ENCODE measurements at places on chromosomes 1 and 21.
A peak's percentile ranks its signal among the peaks of the same experiment; 100 is the strongest.

DNA sequence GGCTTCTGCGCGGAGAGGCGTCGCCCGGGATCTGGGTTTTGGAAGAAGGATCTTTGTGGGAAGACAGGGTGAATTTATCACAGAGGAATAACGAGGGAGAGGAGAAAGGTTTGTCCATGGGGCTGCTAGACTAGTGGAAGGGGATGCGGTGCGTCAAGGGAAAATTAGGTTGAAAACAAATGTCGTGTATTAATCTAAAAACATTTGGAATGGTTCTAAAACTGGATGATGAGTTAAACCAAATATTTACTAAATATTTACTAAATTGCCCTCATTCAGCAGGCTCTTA lies 647 bp downstream of the RO60 start:
- no peak for DNase-seq

DNA sequence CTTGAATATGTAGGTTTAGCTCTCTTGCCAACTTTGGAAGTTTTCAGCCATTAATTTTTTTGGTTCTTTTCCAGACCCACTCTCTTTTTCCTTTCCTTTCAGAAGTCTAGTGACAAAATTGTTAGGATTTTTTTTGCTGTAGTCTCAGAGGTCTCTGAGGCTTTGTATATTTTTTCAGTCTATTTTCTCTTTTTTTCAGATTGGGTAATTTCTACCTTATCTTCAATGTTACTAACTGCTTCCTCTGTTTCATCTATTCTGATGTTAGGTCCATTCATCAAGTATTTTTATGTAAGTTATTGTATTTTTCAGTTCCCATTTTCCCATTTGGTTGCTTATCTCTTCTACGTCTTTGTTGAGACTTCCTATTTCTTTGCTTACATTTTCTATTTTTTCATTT lies 15.7 kb downstream of the RGS2 start:
- DNase-seq, result no peak

- DNase-seq, result no peak
These were observed 7.3 kb upstream of the DISC1 start for GRCh38 chr1:231619257-231619634.

- no peak for DNase-seq
These were observed 150.0 kb downstream of the PPP1R12B start for GRCh38 chr1:202498542-202498941.

- no peak for DNase-seq
These were observed 40.7 kb upstream of the GPR37L1 start for GRCh38 chr1:202081992-202082391.

GRCh38 chr1:243421784-243422183 lies 165.9 kb downstream of the SDCCAG8 start:
- peak; percentile 91 for DNase-seq

- peak; percentile 46 for DNase-seq
These were observed 69.9 kb upstream of the ADAMTS5 start for GRCh38 chr21:27036736-27037301.

- DNase-seq, result no peak
These were observed 24.0 kb upstream of the CLIC6 start for GRCh38 chr21:34644825-34645224.

DNA sequence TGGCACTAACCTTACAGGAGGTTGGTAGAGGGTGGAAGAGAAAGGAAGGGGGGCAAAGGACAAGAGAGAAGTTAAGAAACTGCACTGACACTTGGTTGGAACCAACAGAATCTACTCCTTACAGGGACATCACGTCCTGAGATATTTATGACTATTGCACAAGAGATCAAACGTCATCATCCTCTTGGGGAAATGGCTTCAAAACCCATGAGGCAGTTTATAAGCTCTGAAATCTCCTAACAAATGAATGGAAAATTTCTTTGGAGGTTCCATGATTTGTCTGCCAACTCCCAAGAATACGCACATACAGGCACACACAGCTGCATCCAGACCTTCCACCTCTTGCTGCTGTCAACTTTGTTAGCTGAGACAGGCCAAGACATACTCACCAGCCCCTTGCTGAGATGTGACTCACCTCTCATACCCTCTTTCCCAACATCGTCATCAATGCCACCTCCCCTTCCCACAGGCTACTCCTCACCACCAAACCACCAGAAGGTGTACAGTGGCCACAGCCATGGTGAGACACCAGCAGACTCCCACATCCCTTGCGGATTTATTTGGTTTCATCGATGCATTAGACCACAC lies 135.5 kb downstream of the SETD4 start:
- no peak for DNase-seq

- no peak for DNase-seq
These were observed 64.5 kb downstream of the LRRC40 start for GRCh38 chr1:70140894-70141293.

- DNase-seq, result no peak
These were observed 55.0 kb downstream of the HUNK start for GRCh38 chr21:31927689-31928353.

GRCh38 chr1:53918343-53918742 lies 24.4 kb downstream of the DIO1 start:
- no peak for DNase-seq

- peak; percentile 67 for DNase-seq
These were observed 80.5 kb upstream of the VAMP3 start for GRCh38 chr1:7690496-7691182.

DNA sequence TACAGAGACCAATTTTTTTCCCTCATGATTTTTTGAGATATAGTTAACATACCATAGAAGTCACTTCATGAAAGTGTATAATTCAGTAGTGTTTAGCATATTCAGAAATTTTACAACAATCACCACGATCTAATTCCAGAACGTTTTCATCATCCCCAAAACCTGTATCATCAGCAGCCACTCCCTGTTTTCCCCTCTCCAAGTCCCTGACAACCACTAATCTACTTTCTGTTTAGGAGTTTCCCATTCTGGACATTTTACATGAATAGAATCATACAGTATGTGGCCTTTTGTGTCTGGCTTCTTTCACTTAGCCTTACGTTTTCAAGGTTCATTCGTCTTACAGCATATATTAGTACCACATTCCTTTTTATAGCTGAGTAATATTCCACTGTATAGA lies 204.2 kb upstream of the PLD5 start:
- DNase-seq, result no peak

DNA sequence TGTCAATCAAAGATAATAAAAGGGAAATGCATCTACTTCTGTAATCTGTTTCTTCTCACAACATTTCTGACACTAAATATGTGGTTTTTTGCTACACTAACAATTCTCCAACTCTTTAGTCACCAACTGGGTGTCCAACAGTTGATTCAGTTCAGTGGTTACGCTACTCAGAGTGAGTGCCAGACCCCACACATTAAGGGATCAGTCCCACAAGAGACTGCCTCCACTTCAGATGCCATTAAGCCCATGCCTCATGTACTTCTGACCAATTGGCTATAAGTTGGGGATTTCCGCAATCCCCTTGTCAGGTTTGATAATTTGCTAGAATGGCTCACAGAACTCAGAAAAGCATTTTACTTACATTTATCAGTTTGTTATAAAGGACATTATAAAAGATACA lies 28.4 kb downstream of the RNF2 start:
- no peak for DNase-seq

DNA sequence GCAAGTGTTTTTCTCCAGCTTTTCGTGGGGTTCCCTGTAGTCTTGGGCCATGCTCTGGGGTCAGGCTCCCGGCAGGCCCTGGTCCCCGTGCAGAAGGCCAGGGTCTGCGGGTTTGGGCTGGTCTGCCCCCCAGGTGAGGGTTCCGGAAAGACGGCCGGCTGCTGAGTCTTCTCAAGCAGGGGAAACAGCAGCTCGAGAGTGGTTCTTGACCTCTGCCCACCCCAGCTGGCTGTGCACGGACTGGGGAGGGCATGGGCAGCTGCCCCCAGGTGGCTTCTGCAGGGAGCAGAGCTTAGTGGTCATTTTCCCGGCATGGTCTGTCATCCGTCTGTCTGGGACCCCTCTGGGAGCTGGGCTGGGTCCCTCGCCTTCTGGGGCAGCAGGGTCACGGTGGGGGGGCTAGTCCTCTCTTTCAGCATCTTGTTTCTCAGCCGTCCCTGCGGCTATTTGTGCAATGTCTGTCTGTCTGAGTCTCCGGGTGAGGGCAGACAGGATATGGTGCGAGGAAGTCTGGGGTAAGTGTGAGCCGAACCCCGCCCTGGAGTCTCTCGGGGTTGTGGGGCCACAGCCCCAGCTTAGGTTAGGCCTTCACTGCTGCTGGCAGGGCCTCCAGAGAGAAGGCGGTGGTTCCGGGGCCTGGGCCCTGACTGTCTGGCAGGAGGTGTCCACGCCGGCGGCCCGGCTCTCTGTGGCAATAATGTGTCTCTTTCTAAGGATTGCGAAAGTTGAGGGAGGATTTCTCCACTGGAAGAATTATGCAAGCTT lies 6.1 kb downstream of the SKI start:
- no peak for DNase-seq

DNA sequence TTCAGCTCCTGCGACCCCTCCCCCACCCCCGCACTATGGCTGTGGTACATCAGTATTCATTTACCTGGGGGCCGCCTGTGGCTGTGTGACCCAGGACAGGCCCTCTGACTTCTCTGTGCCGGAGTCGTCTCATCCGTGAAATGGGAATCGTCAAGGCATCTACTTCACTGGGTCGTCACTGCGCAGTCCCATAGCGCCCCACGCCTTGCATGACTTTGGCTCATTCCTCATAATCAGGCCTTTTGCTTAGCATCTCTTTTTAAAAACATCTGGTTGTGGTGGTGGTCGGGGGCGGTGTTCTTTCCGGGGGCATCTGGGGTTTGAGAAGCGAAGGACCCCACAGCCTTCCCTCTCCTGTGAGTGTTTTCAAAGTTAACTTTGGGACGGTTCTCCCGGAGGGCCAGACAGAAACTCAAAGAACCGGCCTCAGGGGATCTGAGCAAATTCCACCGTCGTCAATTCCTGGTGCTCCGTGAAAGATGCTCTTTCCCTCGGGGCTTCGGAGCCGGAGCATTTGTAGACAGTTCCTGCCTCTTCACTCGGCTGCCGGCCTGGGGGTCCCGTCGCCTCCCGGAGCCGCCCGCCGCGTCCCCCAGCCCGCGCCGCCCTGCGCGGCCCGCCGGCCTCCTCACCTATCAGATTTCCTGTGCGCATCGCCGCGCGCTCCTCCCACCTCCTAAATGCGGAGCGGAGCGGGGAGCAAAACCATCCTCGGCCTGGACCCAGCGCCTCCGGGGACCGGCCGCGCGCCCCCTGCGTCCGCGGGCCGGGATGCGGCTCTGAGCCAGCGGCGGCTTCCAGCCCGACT lies at the start of gene B3GALT5:
B3GALT5 (plus strand) TSS at position 708 of the 808 bp plus-strand sequence. CDS start 47,620 bp downstream, outside the sequence.
- no peak for DNase-seq

- DNase-seq, result no peak
These were observed 172.9 kb downstream of the SDCCAG8 start for GRCh38 chr1:243428617-243429342.

DNA sequence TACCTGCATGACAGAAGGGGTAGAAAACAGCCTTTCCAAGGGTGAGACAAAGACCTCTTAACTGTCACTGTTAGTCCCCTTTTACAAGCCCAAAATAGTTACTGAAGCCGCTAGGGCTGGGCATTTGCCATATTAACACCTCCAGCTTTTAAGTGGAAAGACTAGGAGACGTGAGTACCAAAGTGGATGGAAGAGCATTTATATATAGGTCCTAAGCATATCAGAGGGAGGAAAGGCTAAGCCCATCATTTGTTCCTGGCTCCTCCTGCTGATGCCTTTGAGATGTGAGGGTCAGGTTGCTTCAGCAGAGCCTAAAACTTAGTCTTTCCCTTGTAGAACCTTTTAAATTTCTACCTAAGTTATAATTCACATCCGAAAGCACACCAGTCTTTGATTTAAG lies 25.7 kb upstream of the APOBEC4 start:
- DNase-seq, result no peak

GRCh38 chr1:82721702-82722101 lies 921.0 kb downstream of the ADGRL2 start:
- no peak for DNase-seq

GRCh38 chr1:151130987-151131586 lies 15.3 kb downstream of the SEMA6C start:
- no peak for DNase-seq

DNA sequence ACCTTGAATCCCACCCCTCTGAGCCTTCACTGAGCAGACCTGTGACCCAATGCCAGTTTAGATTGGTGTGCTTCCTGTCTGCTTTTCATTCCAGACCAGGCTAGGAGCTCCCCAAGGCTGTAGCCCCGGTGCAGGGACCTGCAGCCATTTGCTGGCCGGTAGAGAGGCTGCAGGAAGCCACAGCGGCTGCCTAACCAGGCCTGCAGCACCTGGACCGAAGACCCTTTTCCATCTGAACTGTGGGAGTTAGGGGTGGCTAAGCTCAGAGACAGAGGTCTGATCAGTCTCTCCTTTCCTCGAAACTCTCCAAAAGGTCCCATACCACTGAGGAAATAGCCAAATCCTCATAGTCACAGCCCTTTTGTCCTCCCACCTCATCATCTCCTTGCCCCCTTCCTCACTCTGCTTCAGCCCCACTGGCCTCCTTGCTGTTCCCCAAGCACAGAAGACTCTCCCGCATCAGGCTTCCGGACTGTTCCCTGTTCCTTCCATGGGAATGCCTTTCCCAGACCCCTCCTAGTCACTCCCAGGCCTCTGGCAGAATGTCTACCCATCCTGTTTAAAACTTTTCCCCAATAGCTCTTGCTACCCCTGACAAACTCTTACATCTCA lies 674 bp upstream of the TTC4 start:
- no peak for DNase-seq

- no peak for DNase-seq
These were observed 210.5 kb downstream of the MATN1 start for GRCh38 chr1:30512914-30513265.

- no peak for DNase-seq
These were observed 1.2 kb upstream of the ADORA1 start for GRCh38 chr1:203126151-203126865.

GRCh38 chr1:219858980-219859379 lies 69.4 kb downstream of the SLC30A10 start:
- no peak for DNase-seq

Measured in NCI-H2171 treated with DMSO at 0.1 percent for 48 hours (cell line).